Lower leg skin (tissue), 4 donors: ENCODE measurements at places on chromosomes 6 and 20. TPM values are rescaled to one million over a fixed set of nuclear protein-coding genes. Genes with fewer than 3 reads are reported as not detected.

Gene C2
- total RNA-seq: 7.4 TPM

DNA sequence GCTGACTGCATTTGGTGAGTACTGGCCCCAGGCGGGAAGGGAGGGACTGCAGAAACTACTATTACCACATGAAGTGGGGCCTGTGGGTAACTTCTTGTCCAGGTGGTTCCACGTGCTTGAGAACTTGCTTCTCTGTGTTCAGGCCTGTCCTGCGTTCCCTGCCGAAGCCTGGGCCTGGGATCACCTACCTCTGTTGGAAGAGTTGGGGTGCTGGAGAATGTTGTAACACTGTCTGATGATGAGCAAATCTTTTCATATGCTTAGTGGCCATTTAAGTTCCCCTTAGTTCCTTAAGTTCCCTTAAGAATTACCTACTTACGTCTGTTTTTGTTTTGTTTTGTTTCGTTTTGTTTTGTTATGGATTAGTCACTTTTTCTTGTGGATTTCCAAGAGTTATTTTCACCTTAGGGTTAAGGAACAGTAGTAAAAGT, 154.4 kb downstream of the DTNBP1 start:
- no peak for DNase-seq

GRCh38 chr6:98343004-98343403, 491.4 kb upstream of the POU3F2 start:
- no peak for DNase-seq

DNA sequence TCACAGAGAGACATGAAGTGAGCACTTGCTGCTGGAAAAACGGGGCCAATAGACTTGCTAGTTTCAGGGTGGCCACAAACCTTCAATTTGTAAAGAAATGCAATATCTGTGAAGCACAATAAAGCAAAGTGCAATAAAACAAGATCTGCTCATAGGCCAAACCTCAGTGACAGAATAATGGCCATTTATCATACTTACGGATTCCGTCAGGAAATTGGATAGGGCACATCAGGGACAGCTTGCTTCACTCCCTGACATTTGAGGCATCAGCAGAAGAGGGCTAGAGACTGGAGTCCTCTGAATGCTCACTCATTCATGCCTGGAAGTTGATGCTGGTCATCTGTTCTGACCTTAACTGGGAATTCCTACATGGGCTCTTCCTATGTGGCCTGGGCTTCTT, 165.5 kb upstream of the OPRM1 start:
- DNase-seq: no peak

- DNase-seq: no peak
Observed at GRCh38 chr6:101668496-101669030, 275.1 kb downstream of the GRIK2 start.
